Ovary (tissue), 10 donors: ENCODE measurements at places on chromosomes 2 and 18. TPM values are rescaled to one million over a fixed set of nuclear protein-coding genes. Genes with fewer than 3 reads are reported as not detected.

PSME4 gene
- total RNA-seq = 26.1 TPM

IDH1 gene
- 148 TPM for total RNA-seq

SCYGR4 gene
- total RNA-seq = not detected

SERPINB4 gene
- not detected for total RNA-seq

HOXD11 gene
- total RNA-seq = 1.3 TPM

SKOR2 gene
- total RNA-seq = not detected

NDUFB3 gene
- 47.6 TPM for total RNA-seq

CTNNA2 gene
- 0.36 TPM for total RNA-seq

ZNF521 gene
- 44.5 TPM for total RNA-seq

PSMA8 gene
- total RNA-seq = 0.25 TPM

KLHL41 gene
- 1.4 TPM for total RNA-seq

TSPYL6 gene
- not detected for total RNA-seq

CD226 gene
- 0.83 TPM for total RNA-seq

GPR55 gene
- total RNA-seq = 0.15 TPM

TUBA4B gene
- total RNA-seq = 0.35 TPM

ZNF396 gene
- 1.1 TPM for total RNA-seq

DNA sequence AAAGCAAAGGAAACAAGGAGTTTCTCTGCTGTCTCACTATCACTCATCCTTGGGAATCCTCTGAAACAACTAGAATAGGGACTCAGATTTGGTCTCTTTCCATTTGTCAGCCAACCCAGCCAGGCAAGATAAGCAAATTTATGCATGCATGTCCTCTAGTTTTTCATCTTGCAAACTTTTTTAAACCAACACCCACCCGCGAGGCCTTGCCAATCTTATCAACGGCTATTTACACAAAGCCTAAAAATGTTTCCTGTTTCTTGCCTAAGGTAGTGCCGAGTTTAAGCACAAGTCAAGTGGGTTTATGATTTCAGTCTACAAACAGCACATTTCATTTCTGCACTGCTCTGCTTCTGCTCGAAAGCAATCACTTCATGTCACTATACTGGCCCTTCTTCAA lies 240.9 kb downstream of the STK39 start:
- DNase-seq = no peak

DNA sequence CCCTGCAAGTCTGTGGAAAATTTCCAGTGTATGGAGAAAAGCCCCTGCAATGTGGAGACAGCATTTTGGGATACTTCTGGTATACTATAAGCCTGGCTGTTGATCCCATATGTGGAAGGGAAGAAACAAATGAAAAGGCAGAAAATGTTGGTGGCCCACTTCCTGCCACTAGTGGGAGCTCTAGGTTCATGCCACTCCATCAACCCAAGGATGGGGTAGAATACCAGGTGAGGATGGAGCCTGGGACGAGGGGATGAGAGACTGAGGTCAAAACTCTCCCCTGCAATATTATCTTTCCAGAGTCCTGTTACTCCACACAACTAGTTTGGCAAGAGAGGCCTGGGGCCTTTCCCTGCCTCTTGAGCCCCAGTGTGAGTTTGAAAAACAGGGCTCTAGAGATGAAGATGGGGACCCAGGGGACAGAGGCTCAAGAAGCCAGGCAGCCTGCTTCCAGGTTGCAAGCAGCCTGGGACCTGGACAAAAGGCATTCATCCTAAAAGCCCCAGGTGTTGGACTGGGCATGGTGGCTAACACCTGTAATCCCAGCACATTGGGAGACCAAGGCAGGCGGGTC lies 31.9 kb downstream of the BMP10 start:
- DNase-seq = no peak

DNA sequence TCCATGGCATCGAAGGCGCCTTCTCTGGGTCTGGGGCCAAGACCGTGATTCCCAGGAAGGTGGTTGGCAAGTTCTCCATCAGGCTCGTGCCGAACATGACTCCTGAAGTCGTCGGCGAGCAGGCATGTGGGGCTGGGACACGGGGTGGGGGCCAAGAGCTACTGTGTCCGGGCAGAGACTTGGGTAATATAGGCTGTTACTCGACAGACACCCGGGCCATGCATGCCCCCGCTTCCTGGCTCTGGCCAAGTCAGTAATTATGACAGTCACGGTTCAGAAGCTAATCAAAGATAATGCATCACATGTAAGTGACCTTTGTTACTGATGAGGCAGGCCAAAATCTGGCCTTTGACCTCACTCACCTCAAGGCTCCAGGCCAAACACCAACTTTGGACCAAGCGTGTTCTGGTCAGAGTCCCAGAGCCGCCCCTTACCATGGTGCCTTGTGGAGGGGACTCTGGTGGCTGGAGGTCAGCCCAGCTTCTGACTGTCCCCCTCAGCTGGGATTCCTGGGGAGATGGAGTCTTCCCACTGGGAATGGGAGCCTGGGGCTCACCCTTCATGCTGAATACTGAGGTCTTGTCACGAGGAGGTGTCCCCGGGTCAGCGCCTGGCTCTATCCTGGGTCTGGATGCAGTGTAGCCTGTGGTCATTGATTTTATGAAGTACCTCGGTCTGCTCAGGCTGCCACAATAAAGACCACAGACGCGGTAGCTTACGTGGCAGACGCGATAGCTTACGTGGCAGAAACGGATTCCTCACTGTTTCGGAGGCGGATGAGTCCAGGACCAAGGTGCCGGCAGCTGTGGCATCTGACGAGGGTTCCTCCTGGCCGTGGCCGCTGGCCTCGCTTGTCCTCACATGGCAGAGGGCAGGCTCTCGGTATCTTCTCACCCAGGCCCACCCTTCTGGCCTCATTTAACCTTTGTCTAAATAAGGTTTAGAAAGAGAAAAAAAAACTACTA lies 17.7 kb upstream of the CNDP1 start:
- DNase-seq = no peak

DNA sequence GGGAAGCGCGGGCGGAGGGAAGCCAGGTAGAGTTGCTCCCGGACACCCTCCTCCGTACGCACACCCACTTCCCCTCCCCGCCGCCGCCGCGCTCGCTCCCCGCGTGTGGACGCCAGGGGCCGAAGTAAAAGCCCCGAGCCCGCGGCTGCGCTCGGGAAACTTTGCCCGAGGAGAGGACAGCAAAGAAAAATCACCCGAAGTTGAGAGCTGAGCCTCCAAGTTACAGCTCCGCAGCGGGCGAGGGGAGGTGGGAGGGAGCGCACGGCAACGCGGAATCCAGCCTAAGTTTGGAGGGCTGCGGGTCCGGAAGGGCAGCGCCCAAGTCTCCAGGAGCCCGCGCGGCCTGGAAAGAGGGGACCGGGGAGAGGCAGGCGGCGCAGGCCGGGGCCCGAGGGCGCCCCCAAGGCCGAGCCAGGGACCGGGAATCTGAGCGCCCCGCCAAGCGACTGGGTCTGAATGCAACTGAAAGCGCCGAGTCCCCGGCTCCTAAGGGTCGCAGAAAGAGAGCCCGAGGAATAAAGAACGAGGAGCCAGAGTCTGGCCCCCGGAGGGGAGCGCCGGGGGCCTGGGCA lies 706 bp upstream of the BCL11A start:
- peak; percentile 39 for DNase-seq

- DNase-seq = no peak
Observed at GRCh38 chr2:7987992-7988391, 693.9 kb upstream of the ID2 start.

DNA sequence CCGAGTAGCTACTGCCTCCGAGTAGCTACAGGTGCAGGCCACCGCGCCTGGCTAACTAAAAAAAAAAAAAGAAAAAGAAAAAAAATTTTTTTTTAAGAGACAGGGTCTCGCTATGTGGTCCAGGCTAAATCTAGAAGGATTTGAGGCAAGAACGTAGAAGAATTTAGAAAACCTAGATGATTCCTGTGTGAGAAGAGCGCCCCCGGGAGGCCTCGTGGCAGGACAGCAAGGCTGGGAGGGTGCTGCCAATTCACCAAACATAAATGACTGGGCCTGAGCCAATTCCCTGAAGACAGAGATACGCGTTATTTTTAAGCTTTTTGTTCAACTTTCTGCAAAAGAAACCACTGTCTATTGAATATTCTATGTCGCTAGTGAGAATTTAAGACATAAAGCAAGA lies 90.1 kb upstream of the TGFA start:
- no peak for DNase-seq

- DNase-seq = no peak
Observed at GRCh38 chr2:203407496-203407895, 79.3 kb downstream of the ABI2 start.

DNA sequence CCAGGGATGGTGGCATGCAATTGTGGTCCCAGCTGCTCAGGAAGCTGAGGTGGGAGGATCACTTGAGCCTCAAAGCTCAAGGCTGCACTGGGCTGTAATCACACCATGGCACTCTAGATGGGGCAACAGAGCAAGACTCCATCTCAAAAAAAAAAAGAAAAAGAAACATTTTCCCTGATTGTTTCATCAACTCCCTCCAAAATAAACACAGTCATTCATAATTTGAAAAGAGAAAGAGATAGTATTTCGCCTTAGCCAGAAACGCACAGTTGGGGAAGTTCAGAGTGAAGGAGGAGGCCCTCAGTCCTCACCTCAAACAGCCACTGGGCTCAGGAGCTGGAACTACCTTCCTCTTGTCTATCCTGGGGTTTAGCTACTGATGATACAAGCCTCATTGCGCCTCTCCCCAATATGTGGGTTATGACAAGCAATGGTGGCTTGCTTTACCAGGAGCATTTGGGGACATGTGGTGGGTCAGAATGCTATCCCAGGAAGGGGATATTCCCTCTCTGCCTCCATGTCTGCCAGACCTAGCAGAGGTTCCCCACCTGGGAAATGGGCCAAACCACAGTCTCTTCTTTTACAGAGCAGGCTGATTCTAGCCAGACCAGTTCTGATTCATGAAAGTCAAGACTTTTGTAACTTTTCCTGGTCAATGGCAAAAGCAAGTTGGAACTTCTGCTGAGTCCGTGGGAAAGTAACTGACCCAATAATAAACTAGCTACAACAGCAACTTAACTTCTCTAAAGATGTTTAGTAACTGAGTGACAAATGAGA lies 22.2 kb upstream of the TMEM87B start:
- peak; percentile 33 for DNase-seq

DNA sequence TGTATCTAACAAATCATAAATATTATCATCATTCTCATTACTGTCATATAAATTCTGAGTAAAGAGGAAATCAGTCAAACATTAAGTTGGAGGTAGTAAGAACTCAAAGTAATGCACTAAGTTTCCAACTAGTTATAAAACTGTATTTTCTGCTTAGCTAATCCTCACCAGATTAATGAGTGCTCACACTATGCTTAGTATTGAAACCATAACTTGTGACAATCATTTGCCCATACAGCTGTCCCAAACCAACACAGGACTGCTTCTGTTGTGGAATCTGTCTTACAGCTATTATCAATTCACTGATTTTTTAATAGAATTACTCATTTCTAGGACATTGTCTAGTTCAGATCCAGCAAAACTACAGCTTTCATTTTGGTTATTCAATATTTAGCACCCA lies 41.5 kb upstream of the TANK start:
- DNase-seq = no peak

GRCh38 chr18:12038082-12038638 lies 55.5 kb upstream of the ANKRD62 start:
- DNase-seq = no peak

DNA sequence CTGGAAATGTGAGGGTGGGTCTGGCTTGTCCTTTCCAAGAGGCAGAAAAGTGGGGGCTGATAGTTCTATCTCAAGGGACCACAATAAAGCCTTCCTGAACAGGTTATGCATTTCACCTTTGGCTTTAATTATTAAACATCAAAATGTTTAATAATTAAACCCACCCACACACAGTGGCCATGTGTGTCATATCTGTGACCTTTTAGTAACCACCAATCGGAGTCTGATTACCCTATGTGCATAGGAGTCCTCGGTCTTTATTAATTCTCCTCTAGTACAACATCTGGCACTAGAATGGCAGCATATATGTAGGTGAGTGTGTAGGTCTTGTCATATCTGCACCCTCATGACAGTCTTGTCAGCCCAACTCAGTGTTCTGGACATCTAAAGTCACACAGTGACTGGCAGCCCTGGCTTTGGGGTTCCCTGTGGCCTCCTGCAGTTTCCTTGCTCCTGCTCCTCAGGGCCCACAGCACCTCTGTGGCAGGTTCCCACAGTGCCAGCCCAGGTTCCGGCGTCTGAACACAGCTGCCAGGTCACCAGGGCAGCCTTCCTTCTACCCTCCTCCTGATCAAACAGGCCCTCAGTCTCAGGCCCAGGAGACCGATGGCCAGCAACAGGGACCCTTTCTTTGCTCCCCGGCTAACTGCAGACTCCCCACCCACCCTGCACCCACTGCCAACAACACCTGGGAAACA lies 100.9 kb downstream of the MTCL1 start:
- no peak for DNase-seq

DNA sequence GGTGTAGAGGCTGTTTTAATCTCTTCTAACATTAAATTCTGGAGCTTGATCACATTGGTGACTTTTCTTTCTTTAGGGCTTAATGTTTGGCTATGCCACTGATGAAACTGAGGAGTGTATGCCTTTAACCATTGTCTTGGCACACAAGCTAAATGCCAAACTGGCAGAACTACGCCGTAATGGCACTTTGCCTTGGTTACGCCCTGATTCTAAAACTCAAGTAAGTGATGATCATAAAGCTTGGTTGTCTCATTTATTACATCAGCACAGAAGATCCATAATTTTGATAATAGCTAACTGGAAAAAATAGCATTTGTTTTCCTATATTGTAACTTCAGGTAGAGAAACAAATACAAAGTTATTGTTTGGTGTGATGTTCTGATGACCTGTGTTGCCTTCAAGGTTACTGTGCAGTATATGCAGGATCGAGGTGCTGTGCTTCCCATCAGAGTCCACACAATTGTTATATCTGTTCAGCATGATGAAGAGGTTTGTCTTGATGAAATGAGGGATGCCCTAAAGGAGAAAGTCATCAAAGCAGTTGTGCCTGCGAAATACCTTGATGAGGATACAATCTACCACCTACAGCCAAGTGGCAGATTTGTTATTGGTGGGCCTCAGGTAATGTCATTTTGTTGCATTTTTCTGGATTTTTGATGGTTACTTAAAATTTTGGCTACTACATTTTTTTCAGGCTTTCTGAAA lies 2.9 kb downstream of the MAT2A start:
- DNase-seq = no peak

- DNase-seq = no peak
Observed at GRCh38 chr2:236793023-236794011, 223.7 kb downstream of the ACKR3 start.

- peak; percentile 97 for DNase-seq
Observed at GRCh38 chr2:12456293-12457106, 260.2 kb upstream of the TRIB2 start.

GRCh38 chr18:22378672-22379282 lies 38.9 kb downstream of the CTAGE1 start:
- DNase-seq = no peak

DNA sequence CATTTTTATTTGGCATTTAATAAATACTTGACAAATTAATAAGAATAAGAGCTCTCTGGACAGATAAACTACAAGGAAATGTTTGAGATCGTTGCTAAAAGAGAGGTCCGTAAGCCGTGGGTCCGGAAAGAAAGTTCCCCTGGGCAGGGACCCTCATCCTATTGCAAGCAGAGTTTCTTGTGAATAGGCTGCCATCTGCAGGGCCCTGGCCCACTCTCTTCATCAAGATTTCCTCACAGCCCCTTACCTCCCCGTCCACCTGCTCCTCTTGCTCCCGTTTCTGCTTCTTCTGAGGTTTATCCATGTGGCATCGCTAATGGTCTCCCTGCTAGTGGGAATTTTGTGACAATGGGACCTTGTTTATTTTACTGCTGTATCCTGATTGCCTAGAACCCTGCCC lies 30.1 kb upstream of the MC5R start:
- no peak for DNase-seq

- DNase-seq = no peak
Observed at GRCh38 chr2:158134655-158135054, 33.0 kb downstream of the UPP2 start.
